ENCODE measurements at places on chromosomes 5 and 9. TPM values are rescaled to one million over a fixed set of nuclear protein-coding genes. Genes with fewer than 3 reads are reported as not detected.

Gene F2RL1
- total RNA-seq: 48.9 TPM

Gene NOP16
- 10.1 TPM for total RNA-seq

Gene DDX4
- total RNA-seq: not detected

Gene ARHGEF39
- 6.4 TPM for total RNA-seq

Gene PRDM9
- total RNA-seq: not detected

GRCh38 chr5:115685490-115685889 lies 59.7 kb upstream of the TMED7 start:
- no peak for DNase-seq

GRCh38 chr9:87673446-87674120 lies 52.3 kb upstream of the CTSL start:
- DNase-seq: no peak

DNA sequence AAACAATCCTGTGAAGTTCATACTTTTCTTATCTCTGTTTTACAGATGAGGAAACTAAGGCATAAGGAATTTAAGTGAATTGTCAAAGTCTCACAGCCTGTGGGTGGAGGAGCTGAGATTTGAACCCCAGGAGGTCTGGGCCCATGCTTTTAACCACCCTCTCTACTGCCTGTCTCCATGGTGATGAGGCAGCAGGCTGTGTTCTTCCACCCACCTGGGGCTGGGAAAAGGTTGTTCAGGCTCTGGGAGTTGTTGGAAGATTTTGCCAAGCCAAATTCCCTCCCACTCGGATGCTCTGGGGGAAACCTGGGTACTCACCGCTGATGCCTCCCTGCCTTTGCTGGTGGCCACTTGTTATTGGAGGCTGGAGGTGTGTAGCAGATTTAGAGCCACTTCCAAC lies 18.3 kb upstream of the SYNPO start:
- no peak for DNase-seq

- DNase-seq: no peak
These were observed 110.9 kb upstream of the IL6ST start for GRCh38 chr5:56105511-56106291.

Gene ANXA2R
- total RNA-seq: 2.8 TPM

DNA sequence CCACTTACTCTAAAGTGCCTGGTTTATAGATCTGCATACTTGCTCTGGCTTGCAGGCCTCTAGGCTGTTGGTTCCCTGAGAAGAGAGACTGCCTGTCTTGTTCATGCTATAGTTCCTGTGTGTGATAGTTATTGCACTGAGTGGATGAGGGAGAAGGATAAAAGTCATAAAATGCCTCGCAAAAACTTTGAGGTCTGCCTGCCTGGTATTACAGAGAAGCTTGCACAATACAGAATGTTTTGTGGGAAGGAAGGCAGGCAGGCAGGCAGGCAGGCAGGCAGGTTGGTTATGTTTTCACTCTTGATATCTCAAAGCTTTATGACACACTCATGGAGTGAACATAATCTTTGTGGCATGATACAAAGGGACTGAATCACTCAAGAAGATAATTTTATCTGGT lies 287.1 kb downstream of the SLIT3 start:
- DNase-seq: no peak

DNA sequence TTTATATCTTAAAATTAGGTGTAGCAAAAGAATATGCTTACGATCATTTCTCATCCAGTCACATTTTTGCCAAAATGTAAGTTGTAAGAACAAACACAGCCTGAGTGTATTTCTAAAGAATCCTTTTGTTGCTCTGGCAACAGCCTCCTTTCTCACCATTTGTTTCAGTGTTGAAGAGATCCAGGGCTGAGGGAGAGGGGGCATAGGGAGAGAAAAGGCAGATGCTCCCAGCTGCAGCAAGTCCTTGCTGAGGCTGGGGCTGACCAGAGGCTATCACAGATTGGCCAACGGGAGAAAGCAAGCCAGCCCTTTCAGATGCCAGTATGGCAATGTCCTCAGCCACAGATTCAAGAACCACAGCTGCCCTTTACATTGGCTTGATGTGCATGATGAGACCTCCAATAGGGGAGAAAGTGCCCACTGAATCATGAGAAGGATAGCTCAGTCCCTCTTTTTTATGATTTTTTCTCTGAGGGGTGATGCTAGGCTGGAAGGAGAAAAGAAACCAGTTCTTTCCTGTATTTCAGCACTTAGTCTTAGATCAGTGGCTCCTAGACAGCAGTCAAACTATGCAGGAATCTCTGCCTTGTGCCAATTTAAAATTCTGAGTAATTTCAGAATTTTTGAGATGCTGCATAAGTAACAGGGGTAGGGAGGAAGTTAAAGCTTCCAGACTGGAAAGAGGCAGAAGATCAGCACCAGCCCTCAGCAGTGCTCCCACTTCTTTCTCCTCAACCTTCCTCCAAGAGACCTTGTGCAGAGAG lies 142.1 kb downstream of the LHFPL2 start:
- DNase-seq: no peak

Gene FOXD1
- total RNA-seq: 2.6 TPM

Gene PCDHA9
- total RNA-seq: 0.29 TPM

- DNase-seq: no peak
These were observed 24.8 kb downstream of the PTBP3 start for GRCh38 chr9:112308588-112308987.

DNA sequence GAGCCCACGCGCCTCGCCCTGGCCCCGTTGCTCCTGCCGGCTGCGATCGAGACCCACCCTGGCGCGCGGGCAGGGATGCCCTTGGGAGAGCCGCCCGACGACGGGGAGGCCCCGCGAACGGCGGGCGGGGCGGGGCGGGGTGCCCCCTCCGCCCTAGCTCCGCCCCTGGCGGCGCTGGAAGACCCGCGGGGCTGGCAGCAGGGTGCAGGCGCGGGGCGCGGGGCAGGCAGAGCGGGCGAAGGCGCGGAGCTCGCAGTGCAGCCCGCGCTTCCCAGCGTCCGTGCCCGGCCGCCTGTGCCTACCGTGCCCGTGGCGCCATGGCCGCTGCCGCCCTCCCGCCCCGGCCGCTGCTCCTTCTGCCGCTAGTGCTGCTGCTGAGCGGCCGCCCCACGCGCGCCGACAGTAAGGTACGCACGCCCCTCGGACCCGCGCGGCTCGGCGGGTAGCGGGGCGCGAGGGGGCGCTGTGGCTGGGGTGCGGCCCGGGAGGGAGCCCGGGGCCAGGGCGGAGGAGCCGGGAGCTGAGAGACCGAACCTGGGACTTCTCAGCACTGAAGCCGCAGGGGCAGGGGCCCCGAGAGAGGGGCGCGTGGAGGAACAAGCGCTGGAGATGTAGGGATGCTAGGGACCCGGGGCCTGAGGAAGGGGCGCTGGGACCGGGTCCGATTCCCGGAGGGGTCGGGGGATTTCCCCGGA lies at the start of gene OLFML2A:
TSS of gene OLFML2A (plus strand) at position 180 of the 695 bp plus-strand sequence. CDS start at position 318, 138 bp downstream.
- no peak for DNase-seq

- no peak for DNase-seq
These were observed 76.2 kb upstream of the ANKRD55 start for GRCh38 chr5:56309262-56309826.

GRCh38 chr5:173720953-173721600 lies 104.6 kb upstream of the BOD1 start:
- no peak for DNase-seq

- no peak for DNase-seq
These were observed 7.5 kb downstream of the UNC5A start for GRCh38 chr5:176817841-176818377.

Gene FBP1
- 50.5 TPM for total RNA-seq

GRCh38 chr9:2281031-2281802 lies 266.1 kb downstream of the SMARCA2 start:
- no peak for DNase-seq

- no peak for DNase-seq
These were observed 592 bp downstream of the TUBB4B start for GRCh38 chr9:137241490-137242268.

DNA sequence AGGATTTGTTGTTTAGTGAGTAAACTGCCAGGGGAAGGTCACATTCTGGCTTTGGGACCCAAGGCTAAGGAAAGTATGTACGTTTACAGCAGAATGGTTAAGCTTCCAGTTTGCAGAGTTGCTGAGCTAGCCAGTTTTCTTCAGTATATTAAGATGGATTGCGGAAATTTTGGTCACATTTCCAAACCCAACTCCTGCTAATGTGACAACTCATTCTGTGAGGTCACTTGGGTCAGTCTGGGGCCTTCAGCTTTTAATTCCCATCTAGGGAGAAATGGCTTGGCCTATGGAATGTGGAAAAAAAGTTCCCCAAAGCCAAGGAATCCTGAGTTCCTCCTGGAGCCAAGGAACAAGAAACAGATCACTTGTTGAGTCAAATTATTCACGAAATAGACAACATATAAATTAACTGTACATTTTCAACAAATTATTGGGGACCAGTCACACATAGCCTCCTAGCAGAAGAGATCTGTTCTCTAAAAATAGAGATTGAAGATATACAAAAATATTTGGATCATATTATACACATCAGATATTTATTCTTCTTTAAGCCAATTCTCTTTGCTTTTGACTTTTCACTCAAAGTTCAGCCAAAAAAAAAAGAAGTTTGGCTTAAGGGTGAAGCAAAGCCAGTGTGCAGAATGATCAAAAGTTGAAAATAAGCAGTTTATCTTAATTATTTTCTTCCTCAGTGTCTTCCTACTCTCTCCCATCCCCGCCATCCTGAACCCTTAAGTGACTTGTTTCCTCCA lies 8.8 kb downstream of the KCNV2 start:
- no peak for DNase-seq

DNA sequence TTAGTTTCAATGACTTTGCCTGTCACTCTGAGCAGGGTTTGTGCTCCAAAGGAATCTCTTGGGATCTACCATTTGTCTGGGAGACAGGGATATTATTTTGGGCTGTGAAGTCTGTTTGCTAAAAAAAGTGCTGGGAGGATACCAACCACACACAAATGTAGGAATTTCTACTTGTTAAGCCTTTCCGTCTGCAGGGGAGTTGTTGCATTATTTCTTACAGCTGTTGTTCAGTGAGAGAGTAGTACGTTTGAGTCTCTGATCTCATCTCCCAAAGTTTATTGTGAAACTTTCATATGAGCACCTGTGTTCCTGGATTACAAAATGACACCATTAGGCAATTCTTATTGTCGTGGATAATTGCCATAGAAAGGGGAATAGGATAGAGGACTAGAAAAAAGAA lies 78.3 kb upstream of the SEMA6A start:
- no peak for DNase-seq

GRCh38 chr5:101561018-101561417 lies 657.9 kb upstream of the ST8SIA4 start:
- DNase-seq: no peak

GRCh38 chr5:35248843-35249780 lies 18.8 kb upstream of the PRLR start:
- DNase-seq: no peak

Gene FUT7
- total RNA-seq: 0.26 TPM

- DNase-seq: no peak
These were observed 197.0 kb downstream of the DRD1 start for GRCh38 chr5:175246889-175247520.

Gene TMEFF1
- total RNA-seq: 0.63 TPM

DNA sequence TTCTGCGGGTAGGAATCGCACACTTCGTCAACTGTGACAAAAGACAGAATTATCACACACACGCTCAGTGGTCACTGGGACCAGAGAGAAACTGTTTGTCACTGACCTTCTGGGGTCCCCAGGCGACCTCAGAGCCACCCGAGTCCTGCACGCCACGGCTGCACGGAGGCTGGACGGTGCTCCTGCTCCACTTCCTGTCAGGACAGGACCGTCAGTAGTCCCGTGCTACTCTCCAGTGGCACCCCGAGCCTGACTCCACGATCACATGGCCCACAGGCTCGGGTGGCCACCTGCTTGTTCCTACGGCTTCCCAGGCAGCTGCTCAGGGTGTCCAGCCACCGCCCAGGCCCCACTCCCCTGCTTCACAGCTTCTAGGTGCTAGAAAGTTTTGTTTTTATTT lies 17.9 kb downstream of the MRNIP start:
- DNase-seq: no peak

GRCh38 chr5:35024911-35025510 lies 22.7 kb downstream of the AGXT2 start:
- DNase-seq: no peak

DNA sequence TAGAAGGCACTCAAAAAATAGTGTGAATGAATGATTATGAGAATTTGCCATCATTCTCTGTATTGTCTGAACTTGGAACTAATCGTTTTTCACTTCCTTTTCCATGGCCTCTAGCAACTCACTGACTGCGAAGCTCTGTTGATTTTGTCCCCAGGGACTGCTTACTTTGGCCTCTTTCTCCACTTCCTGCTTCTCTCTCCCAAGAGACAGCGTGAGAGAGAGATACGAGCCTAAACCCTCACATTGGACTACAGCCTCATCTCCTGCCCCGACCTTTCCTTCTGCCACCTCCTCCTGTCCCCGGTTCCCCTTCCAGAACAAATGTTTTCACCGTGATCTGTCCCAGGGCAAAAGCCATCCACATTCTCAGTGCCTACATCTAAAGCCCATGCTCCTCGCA lies 300.8 kb upstream of the PANK3 start:
- peak; percentile 44 for DNase-seq

DNA sequence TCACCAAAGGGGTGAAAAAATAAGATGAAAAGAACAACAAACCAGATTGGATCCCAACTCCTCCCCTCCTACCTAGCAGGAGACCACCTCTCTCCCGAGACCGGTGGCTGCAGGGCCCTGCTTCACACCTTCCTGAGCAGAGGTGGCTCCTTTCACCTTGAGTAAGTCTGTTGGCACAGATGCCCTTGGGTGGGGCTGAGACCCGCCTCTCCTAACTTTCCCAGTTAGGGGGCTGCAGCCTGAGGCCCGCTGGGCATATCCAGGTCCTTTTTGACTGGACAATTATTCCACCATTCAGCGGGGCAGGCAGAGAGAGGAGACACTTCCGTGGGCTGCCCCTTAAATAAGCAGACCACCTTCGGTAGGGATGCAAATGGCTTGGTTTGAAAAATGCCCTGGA lies 1.3 kb downstream of the SLC25A48 start:
- DNase-seq: no peak

Gene PCDHA5
- total RNA-seq: 1.2 TPM

DNA sequence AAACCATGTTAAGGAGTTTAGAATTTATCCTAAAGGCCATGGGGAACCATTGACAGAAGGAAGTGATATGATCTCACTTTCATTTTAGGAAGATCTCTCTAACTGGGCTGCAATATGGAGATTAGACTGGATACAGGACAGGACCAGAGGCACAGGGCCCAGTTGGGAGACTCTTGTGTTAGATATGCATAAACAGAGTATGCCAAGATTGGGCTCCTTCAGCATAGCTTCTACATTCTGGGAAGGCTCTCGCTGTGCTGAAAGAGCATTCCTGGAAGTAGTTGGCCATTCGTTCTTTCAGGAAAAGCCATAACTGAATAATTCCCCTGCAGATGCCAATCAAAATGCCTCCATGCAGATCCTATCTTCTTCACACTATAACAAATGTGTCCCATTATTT lies 204.5 kb downstream of the CWC27 start:
- no peak for DNase-seq

Gene SLC6A3
- 0.23 TPM for total RNA-seq

GRCh38 chr5:66875315-66875714 lies 279.1 kb downstream of the MAST4 start:
- no peak for DNase-seq

Gene SPINK7
- total RNA-seq: not detected

Gene SHOC1
- total RNA-seq: not detected

Gene ZNF879
- 5.1 TPM for total RNA-seq
